NCI-H187 treated with DMSO at 0.1 percent for 48 hours (cell line): ENCODE measurements at places on chromosomes 3 and 15.
A peak's percentile ranks its signal among the peaks of the same experiment; 100 is the strongest.

DNA sequence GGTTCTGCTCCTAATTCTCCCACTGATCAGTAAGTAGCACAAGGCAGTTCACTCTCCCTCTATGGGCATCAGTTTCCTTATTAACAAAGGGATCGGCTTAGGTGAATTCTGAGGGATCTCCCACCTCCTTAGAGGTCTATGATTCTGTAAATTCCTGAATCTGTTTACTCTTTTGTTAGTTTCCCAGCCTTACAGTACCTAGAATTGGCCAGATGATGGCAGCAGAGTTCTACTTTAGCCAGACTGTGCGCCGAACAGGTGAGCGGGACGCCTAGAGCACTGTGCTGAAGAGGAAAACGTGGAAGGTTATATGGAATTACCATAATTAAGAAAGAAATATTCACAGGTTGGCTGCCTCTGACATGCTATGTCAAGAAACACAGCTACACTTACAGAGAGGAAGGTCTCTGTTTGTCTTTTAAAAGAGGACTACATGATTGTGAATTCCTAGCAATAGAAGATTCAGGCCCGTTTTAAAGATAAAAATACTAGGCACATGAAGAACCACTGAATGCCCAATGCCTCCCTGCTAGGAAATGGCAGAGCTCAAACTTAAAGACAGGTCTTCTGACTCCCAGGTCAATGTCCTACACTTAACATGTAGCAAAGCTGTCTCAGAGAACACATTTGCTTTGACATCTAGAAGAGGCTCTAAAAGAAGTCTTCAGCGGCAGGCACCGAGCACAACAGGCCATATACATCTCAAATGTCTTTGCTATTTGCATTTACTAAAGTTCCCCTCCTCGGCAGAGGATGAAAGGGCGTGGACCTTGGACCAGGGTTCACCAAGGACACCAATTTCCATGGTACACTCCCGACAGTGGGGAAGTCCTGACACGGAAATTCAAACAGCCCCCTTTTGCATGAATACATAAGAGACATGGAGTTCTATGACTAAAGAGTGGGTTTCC is 259.9 kb downstream of the FGF12 start:
- DNase-seq, result peak; percentile 57

- DNase-seq, result no peak
These were observed 127.2 kb upstream of the IQSEC1 start for GRCh38 chr3:13200465-13200864.

GRCh38 chr3:86737517-86737916 is 253.4 kb downstream of the VGLL3 start:
- DNase-seq, result no peak

GRCh38 chr15:95259965-95260364 is 1028.6 kb downstream of the MCTP2 start:
- DNase-seq, result no peak

DNA sequence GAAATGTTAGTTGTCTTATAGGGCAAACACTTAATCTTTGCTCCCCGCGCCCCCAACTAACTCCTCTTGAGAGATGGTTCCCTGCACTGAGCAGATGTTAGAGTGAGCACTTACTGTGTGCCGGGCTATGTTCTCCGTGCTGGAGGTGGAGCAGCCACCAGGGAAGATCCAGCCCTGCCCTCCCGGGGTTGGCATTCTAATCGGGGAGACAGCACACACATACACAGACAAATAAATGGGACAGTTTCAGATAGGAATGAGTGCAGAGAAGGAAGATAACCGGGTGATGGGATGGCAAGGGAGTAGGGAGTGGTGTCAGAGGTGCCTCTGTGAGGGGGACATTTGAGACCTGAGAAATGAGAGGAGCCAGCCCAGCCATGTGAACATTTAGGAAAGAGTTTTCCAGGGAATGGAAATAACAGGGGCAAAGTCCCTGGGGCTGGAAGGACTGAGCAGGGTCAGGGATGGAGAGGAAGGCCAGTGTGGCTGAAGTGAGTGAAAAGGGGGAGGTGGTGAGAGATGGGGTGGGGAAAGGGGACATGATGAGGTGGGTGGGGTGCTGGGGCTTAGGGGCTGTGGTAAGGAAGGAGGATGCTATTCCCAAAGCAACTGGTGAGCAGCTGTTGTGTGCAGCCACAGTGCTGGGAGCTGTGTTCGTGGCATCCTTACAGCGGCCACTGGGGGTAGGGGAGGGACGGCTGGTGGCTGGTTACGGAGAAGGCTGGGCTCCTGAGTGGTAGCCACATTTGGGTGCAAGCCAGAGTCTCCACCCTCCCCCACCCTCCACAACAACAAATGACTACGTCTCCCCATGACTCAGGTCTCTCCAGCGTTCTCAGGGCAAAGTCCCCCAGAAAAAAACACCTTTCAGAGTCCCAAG is 15.4 kb upstream of the FGD5 start:
- DNase-seq, result no peak

- no peak for DNase-seq
These were observed 353.1 kb downstream of the CHL1 start for GRCh38 chr3:549636-550035.

- no peak for DNase-seq
These were observed 592.5 kb downstream of the MECOM start for GRCh38 chr3:169071003-169071402.

- DNase-seq, result no peak
These were observed 40.9 kb upstream of the ADAMTSL3 start for GRCh38 chr15:83612898-83613635.

GRCh38 chr3:74897006-74897405 is 282.5 kb upstream of the CNTN3 start:
- no peak for DNase-seq

- DNase-seq, result no peak
These were observed 83.7 kb downstream of the ETV5 start for GRCh38 chr3:186025161-186025560.

GRCh38 chr3:147361454-147362420 is 44.6 kb downstream of the ZIC4 start:
- no peak for DNase-seq
